ENCODE measurements at places on chromosomes 2 and 18.

DNA sequence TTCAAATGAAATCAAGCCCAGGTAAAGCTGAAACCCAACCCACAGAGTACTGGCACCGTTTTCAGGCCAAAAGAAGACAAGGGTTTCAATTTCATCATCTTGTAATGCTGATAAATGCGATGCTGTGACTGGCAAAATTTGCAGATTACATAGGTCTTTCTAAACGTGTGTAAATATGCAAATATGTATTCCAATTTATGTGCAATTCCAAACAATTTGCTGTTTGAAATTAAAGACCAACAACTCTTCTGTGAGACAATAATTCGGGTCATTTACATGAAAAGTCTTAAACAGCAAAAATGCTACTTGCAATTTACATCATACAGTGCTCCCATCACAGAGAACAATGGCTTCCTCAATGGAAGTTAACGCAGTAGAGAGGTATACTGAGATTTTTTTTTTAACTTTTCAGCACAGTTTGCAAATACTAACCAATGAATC lies 2.8 kb upstream of the ZNF532 start:
- DNase-seq = no peak

- no peak for DNase-seq
Observed at GRCh38 chr2:138421971-138422335, 79.6 kb upstream of the SPOPL start.

DNA sequence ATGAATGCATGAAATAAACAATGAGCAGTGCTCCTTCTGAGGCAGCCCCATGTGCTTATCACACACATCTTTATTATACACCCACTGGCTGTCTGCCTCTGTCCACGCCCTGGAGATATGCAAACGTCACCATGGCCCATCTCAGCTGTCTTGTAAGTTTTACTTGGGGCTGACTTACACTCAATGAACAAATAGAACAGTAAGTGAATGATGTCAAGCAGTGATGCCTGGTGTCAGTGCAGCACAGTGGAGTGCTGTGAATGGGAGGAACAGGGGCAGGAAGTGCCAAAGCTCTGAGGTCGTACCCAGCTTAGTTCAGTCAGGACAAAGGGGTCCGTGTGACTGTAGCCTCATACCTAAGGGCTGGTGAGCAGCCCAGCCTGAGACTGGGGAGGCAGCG lies 659.5 kb upstream of the HS6ST1 start:
- no peak for DNase-seq

- DNase-seq = peak; percentile 32
Observed at GRCh38 chr18:59897321-59897954, 2.4 kb upstream of the PMAIP1 start.

DNA sequence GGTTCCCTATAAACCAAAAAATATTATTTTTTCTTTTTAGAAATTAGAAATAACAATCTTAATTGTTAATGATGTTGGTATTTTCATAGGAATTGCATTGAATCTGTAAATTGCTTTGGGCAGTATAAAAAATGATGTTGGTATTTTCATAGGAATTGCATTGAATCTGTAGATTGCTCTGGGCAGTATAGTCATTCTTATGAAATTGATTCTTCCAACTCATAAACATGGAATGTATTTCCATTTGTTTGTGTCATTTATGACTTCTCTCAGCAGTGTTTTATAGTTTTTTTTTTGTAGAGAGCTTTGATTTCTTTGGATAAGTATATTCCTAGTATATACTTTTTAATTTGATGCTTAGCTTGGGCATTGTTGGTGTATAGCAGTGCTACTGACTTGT lies 82.0 kb upstream of the NT5C1B start:
- no peak for DNase-seq

DNA sequence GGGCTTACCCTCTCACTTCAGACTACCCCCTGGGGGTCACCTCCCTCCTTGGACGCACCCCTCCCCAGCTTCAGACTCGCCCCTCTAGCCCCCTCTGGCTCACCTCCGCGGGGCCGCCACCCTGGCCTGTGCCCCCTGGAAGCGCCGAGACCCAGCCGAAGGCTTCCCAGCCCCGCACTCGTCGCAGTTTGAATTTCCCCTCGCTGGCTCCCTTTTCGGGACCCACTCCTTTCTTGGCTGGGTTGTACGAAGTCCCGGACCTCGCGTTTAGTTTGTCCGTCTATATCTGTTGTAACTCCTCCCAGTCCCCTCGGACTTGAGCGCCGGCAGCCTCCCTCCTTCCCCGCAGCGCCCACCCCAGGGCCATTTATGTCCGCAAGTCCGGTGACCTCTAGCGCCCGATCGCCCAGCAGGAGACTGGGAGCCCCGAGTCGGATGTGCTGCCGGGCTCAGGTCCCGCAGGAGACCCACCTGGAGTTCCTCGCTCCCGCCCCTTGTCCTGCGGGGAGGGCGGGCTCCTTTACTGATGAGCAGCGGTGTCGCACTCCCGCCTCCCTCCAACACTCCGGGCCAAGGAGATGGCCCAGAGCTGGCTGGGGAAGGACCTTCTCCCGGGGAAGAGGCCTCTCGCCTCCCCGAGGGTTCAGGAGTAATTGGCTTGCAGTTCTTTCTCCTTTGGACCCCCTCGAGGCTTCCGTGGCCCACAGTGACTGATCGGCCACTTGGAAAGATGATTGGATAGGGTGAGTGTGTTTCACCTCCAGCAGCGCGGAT lies 692 bp upstream of the RAX start:
- peak; percentile 88 for DNase-seq

GRCh38 chr2:240137596-240138253 lies 1.6 kb upstream of the COPS9 start:
- no peak for DNase-seq

DNA sequence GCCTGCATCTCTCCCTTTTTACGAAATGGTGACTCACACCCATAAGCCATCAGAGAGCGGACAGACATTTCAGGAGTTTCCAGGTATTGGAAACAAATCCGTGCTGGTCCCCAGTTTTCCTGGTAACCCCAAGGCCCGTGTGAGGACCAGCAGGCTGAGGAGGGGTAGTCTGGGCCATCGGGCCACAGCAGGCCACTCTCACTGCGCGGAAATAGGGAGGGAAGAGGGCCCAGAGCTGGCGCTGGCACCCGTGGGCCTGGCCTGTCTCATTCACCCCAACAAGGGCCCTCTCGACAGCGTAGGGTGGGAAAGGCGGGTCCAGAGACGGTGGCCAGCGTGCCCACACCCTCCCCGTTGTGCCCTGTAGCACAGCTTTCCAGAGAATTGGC lies 13.7 kb upstream of the FAHD2A start:
- DNase-seq = no peak

DNA sequence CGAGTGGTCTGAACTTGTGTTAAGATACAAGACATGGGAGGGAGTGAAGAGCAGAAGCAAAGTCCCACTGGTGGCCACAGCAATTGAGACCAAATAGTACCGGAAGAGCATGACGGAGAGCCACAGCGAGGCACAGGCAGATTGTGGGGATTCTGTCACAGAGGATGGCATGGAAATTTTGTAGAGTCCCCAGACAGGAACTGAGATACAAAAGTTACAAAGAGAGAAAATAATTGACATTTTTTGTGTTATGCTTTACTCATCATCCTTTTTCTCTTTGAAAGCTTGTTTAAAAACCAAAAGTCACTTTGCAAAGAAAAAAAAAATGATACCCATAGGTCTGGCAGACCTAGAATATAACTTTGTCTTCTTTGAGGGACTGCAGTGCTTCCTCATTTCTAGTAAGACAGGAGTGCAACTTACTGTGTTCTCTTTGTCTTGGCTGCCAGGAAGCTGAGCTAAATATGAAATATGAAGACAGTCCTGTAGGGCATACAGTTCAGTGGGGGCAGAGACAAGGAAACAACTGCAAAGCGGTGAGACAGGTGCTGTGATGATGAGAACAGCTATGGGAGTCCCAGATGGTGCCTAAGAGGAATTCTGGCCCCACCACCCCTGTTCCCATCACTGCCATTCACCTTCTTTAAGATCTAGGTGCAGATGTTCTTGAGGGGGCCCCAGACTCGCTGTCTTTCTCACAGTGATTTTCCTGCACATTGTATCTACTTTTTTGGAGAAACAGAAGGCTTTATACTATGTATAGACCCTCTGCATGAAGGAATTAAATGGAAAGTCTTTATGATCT lies 5.2 kb downstream of the ARHGAP25 start:
- no peak for DNase-seq

DNA sequence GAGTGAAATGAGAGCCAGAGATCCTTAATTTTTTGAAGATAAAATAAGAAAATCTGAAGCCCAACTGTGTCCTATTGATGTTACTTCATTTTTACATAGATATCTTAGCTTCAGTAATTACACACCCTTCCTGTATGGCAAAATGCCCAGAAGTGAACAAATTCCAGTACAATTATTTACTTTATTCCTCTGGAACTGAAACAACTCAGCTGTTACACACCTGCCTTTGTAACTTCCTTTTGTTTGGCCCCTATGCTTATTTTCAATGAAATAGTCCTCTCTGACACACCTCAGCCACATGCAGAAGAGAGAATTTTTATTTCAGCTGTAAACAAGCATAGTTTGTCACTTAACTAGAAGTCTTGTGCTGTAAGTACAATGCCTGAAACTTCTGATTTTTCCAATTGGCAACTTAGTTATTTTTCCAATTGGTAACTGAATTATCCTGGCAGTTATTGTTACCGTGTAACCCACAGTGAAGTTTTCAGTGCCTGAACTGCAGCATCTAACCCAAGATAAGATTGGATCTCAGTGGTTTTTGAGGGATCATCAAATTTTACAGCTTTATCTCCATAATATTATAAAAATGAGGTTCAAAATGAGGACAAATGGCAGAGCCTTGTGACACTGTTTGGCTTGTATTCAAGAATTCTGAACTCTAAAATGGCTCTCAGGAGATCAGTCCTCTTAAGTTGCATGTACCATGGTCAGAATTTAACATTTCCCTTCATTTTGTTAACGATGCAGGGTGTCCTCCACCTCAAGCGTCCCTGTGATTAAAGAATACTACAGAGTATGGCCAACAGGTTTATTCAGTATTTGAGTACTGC lies 82.6 kb downstream of the PKP4 start:
- no peak for DNase-seq

- no peak for DNase-seq
Observed at GRCh38 chr18:9507565-9508088, 32.3 kb downstream of the RALBP1 start.

DNA sequence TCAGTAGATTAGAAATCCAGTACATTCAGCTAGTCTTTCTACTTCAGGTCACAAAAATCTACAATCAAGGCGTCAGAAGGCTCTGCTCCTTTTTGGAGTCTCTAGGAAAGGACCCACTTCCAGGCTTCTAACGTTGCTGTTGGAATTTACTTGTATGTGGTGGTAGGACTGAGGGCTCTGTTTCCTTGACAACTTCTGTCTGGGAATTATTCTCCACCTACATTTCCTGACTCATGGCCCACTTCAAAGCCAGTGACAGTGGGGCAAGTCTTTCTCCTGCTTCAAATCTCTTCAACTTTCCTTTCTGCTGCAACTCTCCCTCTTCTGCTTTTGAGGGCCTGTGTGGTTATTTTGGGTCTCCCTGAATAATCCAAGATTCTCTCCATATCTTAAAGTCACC lies 10.4 kb upstream of the TMX3 start:
- DNase-seq = no peak

- peak; percentile 17 for DNase-seq
Observed at GRCh38 chr2:174835797-174836255, 71.6 kb upstream of the CHRNA1 start.

GRCh38 chr2:144630459-144631215 lies 110.7 kb upstream of the ZEB2 start:
- no peak for DNase-seq

- DNase-seq = no peak
Observed at GRCh38 chr2:23524261-23524706, 139.3 kb downstream of the KLHL29 start.

- peak; percentile 43 for DNase-seq
Observed at GRCh38 chr2:229920011-229920641, 1.7 kb downstream of the TRIP12 start.

All from retina (tissue), 1 donor.